ENCODE measurements at places on chromosomes 3 and 15.

GRCh38 chr15:56099311-56099710 is 105.9 kb upstream of the NEDD4 start:
- no peak for DNase-seq

- no peak for DNase-seq
Measured at GRCh38 chr15:40436892-40437751, 3.6 kb upstream of the BAHD1 start.

DNA sequence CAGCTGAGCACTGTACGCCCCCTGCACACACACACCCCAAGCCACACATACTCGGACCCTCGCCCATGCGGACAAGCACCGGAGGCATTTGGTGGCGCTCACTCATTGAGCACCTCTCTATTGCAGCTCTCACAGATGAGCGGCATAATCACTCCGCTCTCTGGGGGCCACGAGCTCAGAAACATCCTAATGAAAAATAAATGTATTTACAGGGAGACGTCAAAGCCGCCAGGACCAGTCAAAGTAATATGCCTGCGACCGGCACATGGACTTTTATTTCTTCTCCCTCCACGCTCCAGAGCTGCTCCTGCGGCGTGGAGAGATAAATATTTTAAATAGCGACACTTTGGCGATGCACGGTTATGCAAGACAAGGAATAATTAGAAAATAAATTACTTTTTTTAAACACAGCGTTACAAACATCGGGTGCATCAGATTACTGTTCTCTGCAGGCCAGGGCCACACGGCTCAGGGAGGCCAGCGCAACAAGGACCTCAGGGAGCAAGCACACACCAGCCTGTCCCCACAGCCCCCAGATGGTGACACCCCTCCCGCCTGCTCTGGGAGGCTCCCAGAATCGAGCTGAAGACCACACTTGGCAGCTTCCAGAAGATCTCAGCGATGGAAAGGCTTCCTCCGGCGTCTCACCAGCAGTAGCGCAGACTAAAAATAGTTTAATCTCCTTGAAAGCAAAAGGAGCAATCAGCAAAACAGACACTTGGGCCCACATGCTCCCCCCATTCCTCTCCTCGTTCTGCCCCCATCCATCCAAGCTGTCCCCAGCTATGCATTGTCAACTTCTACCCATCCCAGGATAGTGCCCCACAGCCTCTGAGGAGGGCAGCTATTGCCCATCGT is 48.0 kb downstream of the CACNA2D2 start:
- no peak for DNase-seq

DNA sequence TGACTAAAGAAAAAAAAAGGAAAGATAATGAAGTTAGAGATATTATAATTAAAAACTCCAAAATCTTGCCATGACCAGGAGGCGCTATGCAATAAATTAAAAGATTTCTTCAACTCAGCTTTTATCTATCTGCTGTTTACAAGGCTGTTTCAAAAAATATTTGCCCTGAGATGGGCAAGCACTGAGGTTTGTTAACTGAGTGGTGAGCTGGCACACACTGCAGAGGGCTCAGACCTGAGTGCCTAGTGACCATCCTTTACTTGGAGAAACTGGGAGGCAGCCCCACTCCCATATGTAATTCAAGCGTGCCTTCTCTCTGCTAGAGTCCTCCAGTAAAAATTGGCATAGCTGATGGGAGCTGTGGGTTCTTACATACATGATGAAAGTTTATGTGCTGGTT is 198.7 kb upstream of the TBC1D5 start:
- no peak for DNase-seq

GRCh38 chr15:51647128-51647562 is 24.6 kb upstream of the DMXL2 start:
- peak; percentile 86 for DNase-seq

GRCh38 chr3:107753494-107753893 is 230.7 kb downstream of the BBX start:
- DNase-seq = peak; percentile 55
